T follicular helper cell (primary cell): ENCODE measurements at places on chromosomes 3 and 15.

DNA sequence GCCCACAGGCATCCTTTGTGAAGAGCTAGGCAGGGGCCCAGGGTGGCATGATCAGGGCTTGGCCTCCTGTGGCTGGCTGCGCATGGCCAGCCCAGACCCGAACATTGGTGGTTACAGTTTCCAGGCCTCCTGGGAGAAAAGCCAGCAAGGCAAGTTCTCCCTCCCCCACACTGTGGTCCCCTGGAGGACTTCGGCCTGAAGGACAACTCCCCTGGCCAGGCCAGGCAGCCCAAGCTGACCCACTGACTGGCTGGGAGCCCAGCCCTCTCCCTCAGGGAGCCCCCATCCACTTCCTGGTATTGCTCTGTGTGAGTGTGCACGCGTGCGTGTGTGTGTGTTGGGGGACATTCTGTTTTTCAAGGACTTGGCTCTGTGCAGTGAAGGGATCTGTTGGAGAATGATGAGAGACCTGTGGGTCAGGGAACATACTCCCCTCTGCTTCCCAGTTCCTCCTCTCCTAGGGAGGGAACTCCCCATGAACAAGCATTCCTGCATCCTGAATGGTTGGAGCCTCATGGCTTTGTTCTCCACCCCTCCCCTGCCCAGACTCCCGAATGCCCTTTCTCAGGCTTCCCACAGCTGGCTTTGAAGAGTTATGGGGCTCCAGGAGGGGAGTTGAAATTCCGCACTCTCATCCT is 29.5 kb downstream of the CORO2B start:
- DNase-seq, result no peak

- no peak for DNase-seq
Measured at GRCh38 chr3:40099871-40100270, 209.6 kb upstream of the EIF1B start.

GRCh38 chr3:56209982-56210751 is 258.1 kb downstream of the ERC2 start:
- no peak for DNase-seq

DNA sequence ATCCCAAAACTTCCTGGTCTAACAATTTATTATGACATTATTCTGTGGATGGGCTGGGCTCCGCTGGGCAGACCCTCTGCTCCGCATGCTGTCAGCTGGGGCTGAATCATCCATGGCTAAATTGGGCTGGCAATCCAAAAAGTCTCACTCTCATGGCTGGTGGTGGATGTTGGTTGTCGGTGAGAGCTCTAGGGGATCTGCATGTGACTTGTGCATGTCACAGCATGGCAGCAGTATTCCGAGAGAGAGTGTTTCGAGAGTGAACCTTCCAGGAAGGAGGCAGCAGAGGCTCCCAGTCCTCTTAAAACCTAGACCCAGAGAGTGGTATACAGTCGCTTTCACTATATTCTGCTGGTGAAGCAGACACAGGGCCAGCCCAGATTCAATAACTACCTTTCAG is 9.9 kb downstream of the RARB start:
- no peak for DNase-seq

DNA sequence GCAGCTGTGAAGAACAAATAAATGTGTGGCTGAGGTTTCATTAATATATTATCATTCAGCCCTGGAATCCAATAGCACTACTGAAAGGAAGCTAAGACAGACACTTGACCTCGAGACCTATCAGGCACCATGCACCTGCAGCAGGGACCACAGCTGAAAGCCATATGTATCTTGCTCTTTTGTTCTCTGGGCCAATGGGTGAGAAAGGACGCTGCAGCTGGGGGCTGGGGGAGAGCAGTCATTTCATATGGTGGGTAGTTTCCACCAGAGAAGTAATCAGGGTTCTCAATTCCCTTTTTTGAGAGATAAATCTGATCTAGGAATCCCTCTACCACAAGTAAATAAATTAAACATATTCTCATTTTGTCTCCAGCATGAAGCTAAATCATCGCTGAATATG is 225.6 kb upstream of the STRIT1 start:
- DNase-seq, result no peak
